Posterior cingulate gyrus (tissue), 11 donors: ENCODE measurements at places on chromosomes 16 and 17.

GRCh38 chr17:45904866-45905265 lies 10.5 kb downstream of the MAPT start:
- peak; percentile 88 for DNase-seq

DNA sequence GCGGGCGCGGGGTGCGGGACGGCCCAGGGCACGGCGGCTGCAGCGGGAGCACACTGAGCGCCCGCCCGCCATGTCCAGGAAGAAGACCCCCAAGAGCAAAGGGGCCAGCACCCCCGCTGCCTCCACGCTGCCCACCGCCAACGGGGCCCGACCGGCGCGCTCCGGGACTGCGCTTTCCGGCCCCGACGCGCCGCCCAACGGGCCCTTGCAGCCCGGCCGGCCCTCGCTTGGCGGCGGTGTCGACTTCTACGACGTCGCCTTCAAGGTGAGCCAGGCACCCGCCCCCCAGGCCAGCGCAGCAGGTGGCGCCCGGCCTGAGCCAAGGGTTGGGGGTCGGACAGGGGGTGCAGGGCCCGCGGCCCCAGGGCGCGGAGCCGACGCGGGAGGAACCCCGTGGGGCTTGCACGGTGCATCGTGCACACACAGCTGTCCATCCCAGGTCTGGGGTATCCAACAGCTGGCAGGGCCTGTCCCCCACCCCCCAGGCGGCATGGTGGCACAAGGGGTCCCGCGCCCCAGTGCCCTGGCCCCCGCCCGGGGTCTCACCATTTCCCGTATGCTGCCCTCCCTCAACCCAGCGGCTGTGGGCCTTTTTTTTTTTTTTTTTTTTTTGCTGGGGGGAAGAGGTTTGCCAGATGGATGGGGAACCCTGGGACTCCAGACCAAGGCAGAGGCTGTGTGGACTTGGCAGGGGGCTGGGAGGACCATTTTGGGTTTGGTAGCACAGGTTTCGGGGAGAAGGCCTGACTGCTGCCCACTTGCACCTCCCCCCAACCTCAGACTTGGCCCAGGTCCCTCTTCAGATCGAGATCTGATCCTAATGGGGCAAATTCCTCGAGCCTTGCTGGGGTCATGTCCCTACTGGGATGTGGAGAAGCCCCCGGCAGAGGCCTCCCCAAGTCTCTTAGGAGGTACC lies 547 bp downstream of the RAB26 start:
- DNase-seq: no peak

GRCh38 chr17:56926270-56926669 lies 12.4 kb upstream of the TRIM25 start:
- DNase-seq: no peak

GRCh38 chr16:57537581-57538234 lies 1.3 kb upstream of the CCDC102A start:
- DNase-seq: no peak
